HS-5 (cell line): ENCODE measurements at places on chromosomes 6 and 20.

- DNase-seq: no peak
These were observed 128.2 kb upstream of the RIPOR2 start for GRCh38 chr6:25064006-25064405.

DNA sequence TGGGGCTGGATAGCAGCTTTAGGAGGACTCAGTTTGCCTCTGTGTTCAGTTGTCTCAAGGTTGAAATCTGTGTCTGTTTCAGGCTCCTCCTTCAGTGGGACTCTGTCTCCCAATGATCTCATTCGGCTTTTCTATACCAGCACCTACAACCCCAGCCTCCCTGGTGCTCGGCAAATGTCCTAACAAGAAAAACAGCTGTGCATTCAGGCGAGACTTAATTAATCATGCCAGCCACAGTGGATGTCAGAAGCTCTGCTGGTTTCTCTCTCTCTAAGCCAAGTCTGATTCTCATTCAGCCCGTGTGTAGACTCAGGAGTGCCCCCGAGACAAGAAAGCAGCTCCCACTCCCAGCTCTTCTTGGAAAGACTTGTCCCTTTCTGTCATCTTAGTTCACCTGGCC is 46.8 kb downstream of the SUN5 start:
- no peak for DNase-seq

DNA sequence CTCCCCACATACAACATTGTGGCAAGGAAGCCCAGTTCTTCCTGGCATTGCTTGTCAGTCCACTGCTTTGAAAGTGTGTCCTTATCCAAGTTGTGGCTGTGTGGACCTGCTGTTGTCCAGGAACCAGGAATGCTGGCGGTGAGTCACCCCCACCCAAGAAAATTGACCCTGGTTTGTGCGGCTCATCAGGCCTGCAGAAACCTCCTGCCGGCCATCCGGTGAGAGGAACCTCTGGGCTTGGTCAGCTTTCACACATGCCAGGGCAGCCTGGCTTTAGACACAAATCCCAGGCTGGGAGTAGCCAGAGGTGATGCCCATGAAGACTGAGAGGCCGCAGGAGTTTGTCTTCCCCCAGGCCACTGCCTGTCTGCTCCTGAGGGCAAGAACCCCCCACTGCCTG is 223.6 kb downstream of the TTLL2 start:
- no peak for DNase-seq

DNA sequence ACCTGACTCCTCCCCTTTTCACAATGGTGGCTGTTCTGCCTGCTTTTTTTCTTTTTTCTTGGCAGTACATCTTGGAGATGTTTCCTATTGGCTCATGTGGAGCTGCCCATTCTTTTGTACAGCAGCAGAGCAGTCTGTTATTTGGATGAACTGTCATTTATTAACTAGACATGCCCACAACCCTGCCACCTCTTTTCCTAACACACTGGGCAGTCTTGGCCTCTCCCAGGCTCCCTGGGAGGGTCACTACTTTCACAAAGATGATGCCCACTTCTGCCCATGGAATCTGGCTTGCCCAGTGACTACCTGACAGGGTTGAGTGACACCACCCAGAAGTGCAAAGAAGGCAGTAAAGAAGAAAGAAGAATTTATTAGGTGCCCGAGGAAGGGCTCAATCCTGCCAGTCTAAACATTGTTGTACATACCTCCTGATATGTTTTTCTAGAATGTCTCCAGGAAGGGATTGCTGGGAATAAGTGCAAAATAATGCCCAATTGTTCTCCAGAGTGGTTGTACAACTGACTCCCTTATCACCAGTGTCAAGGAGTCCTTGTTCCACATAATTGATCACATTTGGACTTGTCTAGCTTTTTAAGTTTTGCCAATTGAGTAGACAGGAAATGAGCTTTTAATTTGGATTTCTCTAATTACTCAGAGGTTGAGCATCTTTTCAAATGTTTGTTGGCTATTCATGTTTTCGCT is 19.7 kb upstream of the SCRT2 start:
- DNase-seq: no peak

GRCh38 chr20:1735417-1736089 is 78.0 kb upstream of the SIRPG start:
- no peak for DNase-seq

DNA sequence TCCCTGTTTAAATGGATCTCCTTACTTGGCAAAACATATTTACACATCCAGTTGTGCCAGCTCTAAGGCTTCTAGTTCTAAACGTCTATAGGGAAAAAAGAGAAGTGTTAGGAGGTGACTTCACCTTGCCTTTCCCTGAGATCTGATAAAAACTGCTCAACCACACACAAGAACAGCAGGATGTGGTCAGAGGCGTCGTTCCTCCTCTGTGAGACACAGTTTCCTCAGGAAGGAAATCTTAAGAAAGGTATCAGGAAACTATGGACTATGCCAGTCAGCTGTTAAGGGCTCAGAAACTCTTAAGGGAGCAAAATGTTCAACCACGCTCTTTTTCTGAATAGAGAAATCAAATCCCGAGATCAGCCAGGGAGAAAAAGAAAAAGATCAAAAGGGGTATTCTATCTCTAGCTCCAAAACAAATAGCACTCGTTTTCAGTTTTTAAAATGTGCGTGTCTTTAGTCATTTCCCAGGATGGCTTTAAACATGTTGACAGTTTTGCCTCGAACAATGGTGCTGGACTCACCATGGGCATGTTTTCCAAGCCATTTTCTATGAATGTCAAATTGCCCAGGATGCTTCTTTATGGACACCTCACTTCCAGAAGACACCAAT is 154.5 kb downstream of the HACE1 start:
- DNase-seq: peak; percentile 58

DNA sequence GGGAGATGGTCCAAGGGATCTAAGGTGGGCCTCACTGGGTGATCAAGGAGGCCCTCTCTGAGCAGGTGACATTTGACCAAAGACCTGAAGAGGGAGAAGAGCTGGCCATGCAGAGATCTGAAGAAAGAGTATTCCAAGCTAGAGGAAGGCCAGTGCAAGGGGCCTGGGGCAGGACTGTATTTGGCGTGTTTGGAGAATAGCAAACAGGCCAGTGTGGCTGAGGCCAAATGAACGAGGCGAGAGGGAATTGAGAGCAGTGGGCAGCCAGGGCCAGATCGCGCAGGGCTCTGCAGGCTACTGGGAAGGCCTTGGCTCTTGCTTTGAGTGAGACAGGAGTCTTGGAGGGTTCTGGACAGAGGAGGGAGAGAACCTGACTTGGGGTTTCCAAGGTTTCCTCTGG is 9.3 kb downstream of the NOL4L start:
- DNase-seq: no peak

DNA sequence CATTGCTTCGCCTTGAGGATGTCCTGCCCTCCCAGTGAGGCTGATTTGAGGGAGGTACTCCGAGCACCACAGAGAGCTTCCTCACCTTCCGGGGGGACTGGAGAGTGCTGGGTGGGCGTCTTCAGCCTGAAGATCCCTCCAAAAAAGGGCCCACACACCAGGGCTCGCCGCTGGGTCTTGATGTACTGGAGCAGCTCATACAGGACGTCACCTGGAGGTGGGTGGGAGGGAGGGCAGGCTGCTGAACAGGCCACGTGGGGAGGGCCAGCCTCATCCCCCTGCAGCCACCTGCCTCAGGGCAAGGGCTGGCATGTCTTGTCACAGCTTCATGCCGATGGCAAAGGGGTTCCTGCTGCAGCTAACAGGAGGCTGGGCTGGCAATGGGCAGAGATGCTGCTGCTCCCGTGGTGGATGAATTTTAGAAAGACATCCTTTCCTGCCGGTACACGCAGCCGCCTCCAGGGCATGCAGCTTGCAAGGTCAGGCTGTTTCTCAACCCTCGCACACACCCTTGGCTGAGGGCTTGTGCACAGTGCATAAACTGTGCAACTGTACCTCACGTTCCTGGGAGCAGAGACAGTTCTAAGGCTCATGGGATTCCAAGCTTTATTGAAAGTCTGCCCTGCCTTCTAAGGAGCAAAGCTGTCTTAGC is 14.0 kb downstream of the ETV7 start:
- DNase-seq: no peak

GRCh38 chr20:34627458-34627857 is 49.4 kb downstream of the PIGU start:
- no peak for DNase-seq

DNA sequence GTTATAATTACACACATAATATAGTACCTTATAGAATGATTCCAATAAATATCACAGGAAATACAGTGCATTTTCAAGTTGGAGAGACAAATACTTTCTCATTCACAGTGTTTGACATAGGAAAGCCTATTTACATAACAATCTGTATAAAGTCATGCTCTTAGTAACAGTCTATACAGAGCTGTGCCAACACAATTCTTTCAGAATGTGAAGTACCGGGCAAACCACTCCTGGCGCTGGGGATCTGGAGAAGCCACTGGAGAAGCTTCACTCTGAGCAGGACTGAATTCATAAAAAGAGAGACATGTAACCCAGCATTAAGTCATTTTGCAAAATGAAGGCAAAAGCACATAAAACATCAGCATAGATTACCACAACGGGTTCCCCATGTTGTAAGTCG is 24.9 kb upstream of the MCM9 start:
- no peak for DNase-seq

- no peak for DNase-seq
These were observed 98.1 kb downstream of the FARS2 start for GRCh38 chr6:5359417-5359816.

GRCh38 chr20:47126709-47127108 is 229.8 kb downstream of the ZMYND8 start:
- DNase-seq: peak; percentile 60

GRCh38 chr6:17633465-17634188 is 33.5 kb downstream of the FAM8A1 start:
- no peak for DNase-seq

DNA sequence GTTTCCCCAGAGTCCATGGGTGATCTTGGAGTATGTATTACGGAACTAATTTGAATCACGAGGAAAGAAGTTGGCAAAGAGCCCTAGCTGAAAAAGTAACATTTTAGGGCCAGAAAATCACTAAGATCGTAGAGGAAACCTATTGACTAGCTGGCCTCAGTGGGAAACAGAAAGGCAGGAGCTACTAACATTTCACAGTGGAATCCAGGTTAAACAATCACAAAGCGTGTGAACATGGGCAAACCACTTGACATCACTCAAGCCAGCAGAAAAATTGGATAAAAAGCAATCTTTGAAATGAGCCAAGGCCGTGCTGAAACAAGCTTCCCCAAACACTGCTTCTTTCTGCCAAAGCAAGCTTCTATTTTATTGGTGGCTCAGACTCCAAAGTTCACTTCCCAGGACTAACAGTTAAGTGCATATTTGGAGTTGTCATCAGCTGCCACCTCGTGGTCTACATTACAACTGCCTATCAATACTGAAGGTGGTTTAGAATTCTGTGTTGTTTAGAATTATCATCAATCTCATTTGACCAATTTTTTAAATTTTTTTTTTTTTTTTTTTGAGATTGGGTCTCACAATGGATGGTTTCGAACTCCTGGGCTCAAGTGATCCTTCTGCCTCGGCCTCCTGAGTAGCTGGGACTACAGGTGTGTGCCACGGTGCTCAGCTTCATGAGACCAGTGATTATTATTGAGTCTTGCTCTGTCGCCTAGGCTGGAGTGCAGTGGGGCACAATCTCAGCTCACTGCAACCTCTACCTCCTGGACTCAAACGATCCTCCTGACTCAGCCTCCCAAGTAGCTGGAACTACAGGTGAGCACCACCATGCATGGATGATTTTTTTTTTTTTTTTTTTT is 10.6 kb downstream of the RPS10 start:
- DNase-seq: no peak

DNA sequence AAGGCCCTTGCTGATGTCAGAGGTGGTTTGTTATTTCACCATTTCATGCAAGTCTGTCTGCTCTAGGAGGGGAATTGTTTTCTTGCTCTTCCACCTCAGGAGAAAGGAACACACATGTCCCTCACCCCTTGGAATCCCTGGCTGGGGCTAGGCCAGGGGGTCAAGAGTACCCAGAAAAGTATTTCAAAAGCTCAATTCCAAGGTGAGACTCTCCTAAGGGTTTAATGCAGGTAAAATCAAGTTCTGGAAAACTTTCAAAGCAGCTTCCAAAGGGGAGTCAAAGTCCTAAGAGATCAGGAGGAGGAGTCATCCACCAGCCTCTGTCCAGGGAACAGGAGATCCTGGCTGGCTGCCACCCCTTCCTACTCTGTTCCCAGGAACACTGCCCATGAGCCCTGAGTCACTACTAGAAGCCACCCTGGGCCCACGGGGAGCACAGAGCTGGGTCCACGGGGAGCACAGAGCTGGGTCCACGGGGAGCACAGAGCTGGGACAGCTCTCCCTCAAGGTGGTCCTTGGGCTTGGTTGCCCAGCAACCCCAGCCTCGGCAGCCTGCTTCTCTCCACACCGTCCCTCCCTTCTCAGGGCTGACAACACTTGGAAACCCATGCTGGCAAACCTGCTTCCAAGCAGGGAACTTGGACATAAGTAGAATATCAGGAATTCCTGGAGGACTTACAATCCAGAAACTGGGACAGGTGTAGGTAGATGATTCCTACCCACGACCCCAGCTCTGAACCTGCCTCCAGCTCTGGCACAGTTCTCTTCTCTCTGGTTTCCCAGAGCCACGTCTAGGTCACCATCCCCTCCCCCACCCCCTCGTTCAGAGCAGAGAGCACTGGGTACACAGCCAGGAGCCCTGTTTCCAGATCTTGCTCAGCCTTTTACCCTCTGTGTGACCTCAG is 35.3 kb upstream of the CDKN1A start:
- DNase-seq: no peak

- no peak for DNase-seq
These were observed 46.7 kb downstream of the RALY start for GRCh38 chr20:34040300-34040995.

DNA sequence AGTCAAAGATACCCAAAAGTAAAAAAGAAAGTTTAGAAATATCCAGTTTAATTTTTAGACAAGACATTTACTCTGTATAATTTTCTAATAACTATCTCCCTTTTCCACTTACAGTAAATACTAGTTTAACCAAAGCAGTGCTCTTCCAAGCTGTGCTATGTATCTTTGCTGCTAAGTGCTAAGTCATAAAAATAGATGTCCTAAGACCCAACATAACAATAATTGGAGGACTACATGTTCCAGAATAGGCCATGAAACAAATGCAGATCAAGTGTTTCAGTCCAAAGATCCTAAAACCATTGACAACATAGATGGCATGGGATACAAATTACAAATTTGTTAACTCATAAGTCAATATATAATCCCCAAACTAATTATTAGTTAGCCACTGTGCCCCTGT is 111.1 kb downstream of the FAM83B start:
- DNase-seq: no peak

DNA sequence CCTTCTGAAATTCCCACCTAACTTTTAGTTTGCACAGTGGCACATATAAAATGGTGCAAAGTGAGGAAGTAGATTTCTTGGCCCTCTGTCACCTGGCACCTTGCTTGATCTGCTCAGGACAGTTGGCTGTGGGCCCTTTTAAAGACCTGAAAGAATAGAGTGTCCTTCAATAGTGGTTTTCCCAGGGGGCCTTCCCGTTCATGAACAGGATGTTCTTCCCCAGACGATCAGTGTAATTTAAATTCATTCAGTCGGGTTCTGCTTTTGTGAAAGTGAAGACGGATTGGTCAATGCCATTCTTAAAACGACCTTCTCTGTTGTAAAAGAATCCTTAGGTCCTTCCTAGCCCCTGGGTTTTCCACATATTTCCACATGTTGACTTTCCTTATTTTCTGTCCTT is 178.5 kb downstream of the SASH1 start:
- DNase-seq: no peak

- DNase-seq: no peak
These were observed 8.7 kb downstream of the JAG1 start for GRCh38 chr20:10665027-10665561.

- DNase-seq: no peak
These were observed 70.8 kb upstream of the AKIRIN2 start for GRCh38 chr6:87772597-87773530.

- DNase-seq: no peak
These were observed 58.7 kb downstream of the ARHGAP18 start for GRCh38 chr6:129651291-129651691.

- DNase-seq: no peak
These were observed 454.3 kb upstream of the SPTLC3 start for GRCh38 chr20:12554426-12554825.
